ENCODE measurements at places on chromosomes 16 and 17. TPM values are rescaled to one million over a fixed set of nuclear protein-coding genes. Genes with fewer than 3 reads are reported as not detected.

GRCh38 chr17:35972945-35973332 is 8.4 kb downstream of the CCL16 start:
- no peaks in the 10 kb centered on the region for H3K36me3 ChIP-seq
- no peak for DNase-seq
- no peak overlapping the region for H3K27ac ChIP-seq
- no peak overlapping the region for H3K4me3 ChIP-seq
- peaks cover 3% of the 10 kb centered on the region for H3K4me1 ChIP-seq
- H3K27me3 ChIP-seq, result no peaks in the 10 kb centered on the region

DNA sequence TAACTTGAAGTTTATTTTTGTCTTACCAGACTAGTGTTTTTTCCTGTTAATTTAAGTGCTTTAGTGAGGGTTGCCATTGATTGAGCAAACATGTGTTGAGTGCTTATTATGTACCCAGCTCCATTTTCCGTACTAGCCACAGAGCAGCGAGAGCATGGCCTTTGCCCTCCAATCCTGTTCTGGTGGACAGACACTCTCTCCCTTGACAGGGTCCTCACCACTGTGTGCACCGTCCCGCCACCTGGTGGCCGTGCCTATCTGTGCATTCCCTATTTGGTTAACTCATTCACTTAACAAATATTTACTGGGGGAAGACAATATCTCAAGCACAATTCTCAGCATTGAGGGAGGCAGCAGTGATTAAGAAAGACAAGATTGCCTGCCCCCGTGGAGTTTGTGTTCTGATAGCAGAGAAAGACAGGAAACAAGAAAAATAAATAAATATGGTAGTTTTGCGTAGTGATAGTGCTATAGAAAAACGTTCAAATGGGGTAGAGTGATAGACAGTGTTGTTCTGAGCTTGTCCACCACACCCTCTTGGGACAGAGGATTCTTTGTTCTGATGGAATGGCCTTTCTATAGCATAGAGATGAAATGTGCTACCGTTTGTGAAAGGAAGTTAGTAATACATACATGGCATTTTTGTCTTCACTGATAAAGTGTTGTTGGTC is 13.0 kb downstream of the CDH13 start:
- H3K4me3 ChIP-seq, result no peak overlapping the region
- H3K27ac ChIP-seq, result no peak overlapping the region
- peak; percentile 33 for DNase-seq
- no peaks in the 10 kb centered on the region for H3K36me3 ChIP-seq

GRCh38 chr17:38590988-38591758 is 14.6 kb downstream of the SRCIN1 start:
- H3K27me3 ChIP-seq, result peaks cover 3% of the 10 kb centered on the region
- DNase-seq, result no peak
- H3K27ac ChIP-seq, result no peak overlapping the region
- no peak overlapping the region for H3K4me3 ChIP-seq

- H3K4me1 ChIP-seq, result no peaks in the 10 kb centered on the region
- no peaks in the 10 kb centered on the region for H3K27me3 ChIP-seq
- no peaks in the 10 kb centered on the region for H3K36me3 ChIP-seq
- DNase-seq, result peak; percentile 75
- H3K27ac ChIP-seq, result no peak overlapping the region
- no peak overlapping the region for H3K4me3 ChIP-seq
Observed at GRCh38 chr16:3012246-3012645, 477 bp upstream of the CLDN9 start.

Gene PDILT
- total RNA-seq, result not detected

DNA sequence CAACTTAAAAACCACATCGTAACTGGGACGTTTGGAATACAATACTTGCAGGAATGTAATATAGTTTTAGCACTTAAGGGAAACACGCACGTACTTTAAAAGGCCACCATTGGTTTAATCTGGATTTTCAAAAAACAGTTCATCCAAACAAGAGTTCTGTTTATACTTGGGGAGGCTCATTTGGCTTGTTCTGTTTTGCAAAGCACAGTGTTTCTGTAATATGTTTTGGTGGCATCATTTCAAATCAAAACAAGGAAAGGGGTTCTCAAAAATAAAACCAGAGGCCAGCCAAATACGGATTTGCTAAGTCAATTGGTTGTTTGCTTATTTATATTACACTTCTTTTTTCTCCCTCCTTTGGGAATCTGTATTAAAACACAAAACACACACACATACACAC is 656.1 kb upstream of the SOX9 start:
- no peak for DNase-seq
- H3K27me3 ChIP-seq, result no peaks in the 10 kb centered on the region
- no peak overlapping the region for H3K27ac ChIP-seq

- no peak overlapping the region for H3K4me3 ChIP-seq
- H3K27me3 ChIP-seq, result no peaks in the 10 kb centered on the region
- DNase-seq, result no peak
Observed at GRCh38 chr16:11233727-11234376, 22.2 kb downstream of the SOCS1 start.

Gene CES1
- 77.7 TPM for total RNA-seq

GRCh38 chr16:28556914-28557320 is 3.2 kb downstream of the SGF29 start:
- no peak overlapping the region for H3K27ac ChIP-seq
- H3K27me3 ChIP-seq, result no peaks in the 10 kb centered on the region
- no peak overlapping the region for H3K4me3 ChIP-seq
- H3K4me1 ChIP-seq, result peaks cover 8% of the 10 kb centered on the region

GRCh38 chr16:58455750-58456149 is 44.2 kb upstream of the NDRG4 start:
- no peaks in the 10 kb centered on the region for H3K36me3 ChIP-seq
- H3K4me3 ChIP-seq, result no peak overlapping the region
- H3K27me3 ChIP-seq, result no peaks in the 10 kb centered on the region
- DNase-seq, result no peak

Gene ENGASE
- total RNA-seq, result 36.7 TPM

GRCh38 chr17:16442594-16443510 is 27.5 kb downstream of the TRPV2 start:
- H3K27me3 ChIP-seq, result no peaks in the 10 kb centered on the region
- H3K36me3 ChIP-seq, result peaks cover 43% of the 10 kb centered on the region
- peaks cover 12% of the 10 kb centered on the region for H3K4me1 ChIP-seq

Gene TMEM238L
- not detected for total RNA-seq

DNA sequence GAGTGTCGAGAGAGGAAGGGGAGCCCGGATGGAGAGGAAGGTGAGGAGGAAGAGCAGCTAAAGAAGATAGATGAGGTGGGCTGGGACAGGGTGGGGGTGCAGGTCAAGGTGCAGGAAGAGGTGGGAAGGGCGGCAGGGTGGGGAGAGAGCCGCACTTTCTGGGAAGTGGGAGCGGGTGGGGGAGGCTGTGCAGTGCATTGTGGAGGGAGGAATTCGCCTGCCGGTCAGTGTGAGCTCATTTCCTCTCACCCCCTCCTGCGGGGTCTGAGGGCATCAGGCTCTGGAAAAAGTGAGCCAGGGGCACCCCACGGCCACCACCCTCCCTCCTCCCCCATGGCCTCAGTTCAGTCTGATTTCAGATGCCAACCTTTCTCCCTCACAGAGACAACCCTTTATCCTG is 2.5 kb upstream of the ARHGAP23 start:
- H3K27me3 ChIP-seq, result no peaks in the 10 kb centered on the region
- H3K36me3 ChIP-seq, result no peaks in the 10 kb centered on the region
- no peak overlapping the region for H3K4me3 ChIP-seq
- peak overlapping the region; percentile 63 for H3K27ac ChIP-seq
- H3K4me1 ChIP-seq, result peaks cover 4% of the 10 kb centered on the region
- no peak for DNase-seq

DNA sequence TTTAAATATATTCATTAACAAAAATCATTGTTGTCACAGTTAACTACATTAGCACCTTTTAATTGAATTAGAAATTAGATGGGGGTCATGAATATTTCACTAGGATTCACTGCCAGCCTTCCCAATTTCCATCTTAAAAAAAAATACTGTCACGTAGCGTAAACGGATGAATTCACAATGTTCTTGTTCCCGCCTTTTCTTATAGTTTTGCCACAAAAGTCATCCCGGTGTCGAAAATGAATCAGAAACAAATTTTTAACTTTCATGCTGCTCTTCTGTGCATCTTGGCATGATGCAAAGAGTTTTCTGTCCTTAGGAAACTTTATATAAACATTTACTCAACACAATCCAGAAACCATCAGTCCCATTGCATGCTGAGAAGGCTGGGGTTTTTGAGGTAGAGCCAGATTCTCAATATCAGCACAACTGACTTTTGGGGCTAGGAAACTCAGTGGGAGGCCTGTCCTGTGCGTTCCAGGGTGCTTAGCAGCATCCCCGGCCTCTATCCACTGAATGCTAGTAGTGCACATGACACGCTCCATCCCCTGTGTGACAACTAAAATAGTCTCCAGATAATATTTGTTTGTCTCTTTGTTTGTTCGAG is 252.9 kb upstream of the XYLT1 start:
- H3K27me3 ChIP-seq, result no peaks in the 10 kb centered on the region
- peak; percentile 81 for DNase-seq
- no peaks in the 10 kb centered on the region for H3K36me3 ChIP-seq
- no peaks in the 10 kb centered on the region for H3K4me1 ChIP-seq
- H3K4me3 ChIP-seq, result no peak overlapping the region

DNA sequence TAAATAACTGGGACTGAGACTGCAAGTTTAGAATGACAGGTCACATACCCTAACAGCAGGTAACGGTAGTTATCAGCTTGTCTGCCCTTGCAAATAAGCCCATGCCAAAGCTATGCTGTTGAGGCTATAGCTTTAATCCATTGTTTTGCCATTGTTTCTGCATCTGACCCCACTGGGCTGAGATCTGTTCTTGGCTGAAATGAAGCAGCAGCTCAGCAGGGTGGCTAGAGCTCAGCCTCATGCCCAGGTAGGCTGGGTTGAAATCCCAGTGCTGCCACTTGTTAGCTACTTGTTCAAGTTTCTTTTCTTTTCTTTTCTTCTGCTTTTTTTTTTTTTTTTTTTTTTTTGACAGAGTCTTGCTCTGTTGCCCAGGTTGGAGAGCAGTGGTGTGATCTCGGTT is 40.1 kb downstream of the NKD1 start:
- peaks cover 62% of the 10 kb centered on the region for H3K4me1 ChIP-seq
- no peak for DNase-seq
- H3K27ac ChIP-seq, result no peak overlapping the region
- H3K27me3 ChIP-seq, result peaks cover 3% of the 10 kb centered on the region

- no peaks in the 10 kb centered on the region for H3K27me3 ChIP-seq
- H3K4me1 ChIP-seq, result no peaks in the 10 kb centered on the region
- no peak overlapping the region for H3K4me3 ChIP-seq
Observed at GRCh38 chr17:58527306-58527705, 12.9 kb upstream of the MTMR4 start.

All from lung (tissue), 17 donors.